Spinal cord (tissue), 10 donors: ENCODE measurements at places on chromosomes 1 and 21.

DNA sequence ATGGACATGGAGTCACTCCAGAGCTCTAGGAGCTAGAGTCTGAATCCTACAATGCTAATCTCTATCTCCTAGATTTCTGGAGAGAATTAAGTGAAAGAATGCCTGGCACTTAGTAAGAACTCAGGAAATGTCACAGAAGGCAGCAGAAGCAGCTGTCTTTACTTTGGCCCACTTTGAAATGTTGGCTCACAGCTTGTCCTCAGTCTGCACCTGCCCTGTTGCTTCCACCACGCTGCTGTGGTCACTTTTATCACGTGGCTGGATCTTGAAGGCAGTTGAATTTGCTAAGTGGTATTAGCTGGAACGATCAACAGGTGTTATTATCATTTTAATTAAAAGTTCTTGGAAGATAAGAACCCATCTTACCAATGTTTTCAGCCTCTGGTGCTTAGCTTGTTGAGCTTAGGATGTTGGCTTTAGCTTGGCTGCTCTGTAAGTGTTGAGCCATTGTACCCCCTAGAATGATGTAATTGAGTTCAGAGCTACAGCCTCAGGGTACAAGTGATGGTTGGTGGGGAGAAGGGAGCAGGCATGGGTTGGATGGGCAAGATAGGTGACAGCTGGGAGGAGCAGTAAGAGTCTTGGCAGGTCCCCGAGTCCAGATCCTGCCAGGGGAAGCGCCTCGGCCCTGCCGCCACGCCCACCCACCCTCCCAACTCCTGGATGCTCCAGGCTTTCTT lies 41.9 kb upstream of the EPS8L3 start:
- no peak overlapping the region for H3K27ac ChIP-seq
- no peak overlapping the region for H3K4me3 ChIP-seq
- no peak for DNase-seq
- H3K27me3 ChIP-seq: no peaks in the 10 kb centered on the region
- H3K36me3 ChIP-seq: peaks cover 2% of the 10 kb centered on the region
- H3K4me1 ChIP-seq: peaks cover 31% of the 10 kb centered on the region

GRCh38 chr1:5856246-5856815 lies 135.9 kb downstream of the NPHP4 start:
- no peaks in the 10 kb centered on the region for H3K27me3 ChIP-seq
- H3K4me1 ChIP-seq: peaks cover 16% of the 10 kb centered on the region
- no peak overlapping the region for H3K27ac ChIP-seq
- no peak overlapping the region for H3K4me3 ChIP-seq
- peaks cover 48% of the 10 kb centered on the region for H3K36me3 ChIP-seq
- no peak for DNase-seq

GRCh38 chr1:100053119-100053518 lies 79.6 kb downstream of the SASS6 start:
- DNase-seq: no peak
- no peaks in the 10 kb centered on the region for H3K27me3 ChIP-seq
- H3K4me3 ChIP-seq: no peak overlapping the region
- peaks cover 7% of the 10 kb centered on the region for H3K36me3 ChIP-seq

DNA sequence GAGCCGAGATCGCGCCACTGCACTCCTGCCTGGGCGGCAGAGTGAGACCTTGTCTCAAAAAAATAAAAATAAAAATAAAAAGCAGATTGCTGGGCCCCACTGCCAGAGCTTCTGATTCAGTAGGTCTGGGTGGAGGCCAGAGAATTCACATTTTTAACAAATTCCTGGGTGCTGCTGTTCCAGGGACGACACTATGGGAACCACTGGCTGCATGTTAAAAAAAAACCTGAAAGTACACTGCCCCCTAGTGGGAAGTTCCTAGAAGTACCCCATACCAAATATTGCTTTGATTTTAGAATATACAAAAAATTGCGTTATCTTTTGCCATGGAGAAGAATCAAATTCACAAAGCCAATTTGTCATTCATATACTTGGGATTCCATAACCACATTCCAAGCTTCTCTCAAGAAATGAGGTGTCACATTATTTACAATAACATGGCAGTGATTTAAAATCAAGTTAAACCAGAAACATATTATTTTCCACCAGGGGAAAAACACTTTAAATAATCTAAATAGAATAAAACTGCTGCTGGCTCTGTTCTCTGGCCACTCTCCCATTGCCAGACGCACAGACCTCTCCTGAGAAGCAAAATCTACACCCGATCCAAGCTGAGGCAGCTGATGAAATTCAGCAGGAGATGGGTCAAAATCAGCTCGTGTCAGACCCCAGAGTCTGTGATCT lies 27.4 kb downstream of the SYF2 start:
- no peak overlapping the region for H3K27ac ChIP-seq
- DNase-seq: no peak
- H3K36me3 ChIP-seq: no peaks in the 10 kb centered on the region
- H3K4me1 ChIP-seq: peaks cover 8% of the 10 kb centered on the region
- peaks cover 18% of the 10 kb centered on the region for H3K27me3 ChIP-seq
- H3K4me3 ChIP-seq: no peak overlapping the region

GRCh38 chr1:177959811-177960515 lies 9.9 kb downstream of the SEC16B start:
- H3K27me3 ChIP-seq: no peaks in the 10 kb centered on the region
- no peak overlapping the region for H3K27ac ChIP-seq
- H3K4me1 ChIP-seq: peaks cover 4% of the 10 kb centered on the region
- H3K4me3 ChIP-seq: no peak overlapping the region

GRCh38 chr1:153192697-153193096 lies 10.5 kb upstream of the LELP1 start:
- H3K4me3 ChIP-seq: no peak overlapping the region
- no peak for DNase-seq
- no peaks in the 10 kb centered on the region for H3K4me1 ChIP-seq
- H3K27me3 ChIP-seq: no peaks in the 10 kb centered on the region
- H3K27ac ChIP-seq: no peak overlapping the region

- no peaks in the 10 kb centered on the region for H3K27me3 ChIP-seq
- H3K4me3 ChIP-seq: no peak overlapping the region
- H3K36me3 ChIP-seq: no peaks in the 10 kb centered on the region
Measured at GRCh38 chr1:246677842-246678241, 46.4 kb upstream of the SCCPDH start.
